GM06990 (cell line): ENCODE measurements at places on chromosomes 16 and 17.
A peak's percentile ranks its signal among the peaks of the same experiment; 100 is the strongest.

GRCh38 chr17:67558740-67559380, 158.9 kb upstream of the NOL11 start:
- DNase-seq = no peak

- DNase-seq = no peak
These were observed 22.9 kb downstream of the MARVELD3 start for GRCh38 chr16:71648921-71649320.

GRCh38 chr17:7873051-7873450, 15.2 kb downstream of the CYB5D1 start:
- no peak for DNase-seq

GRCh38 chr16:69055008-69055407, 50.4 kb upstream of the HAS3 start:
- no peak for DNase-seq

DNA sequence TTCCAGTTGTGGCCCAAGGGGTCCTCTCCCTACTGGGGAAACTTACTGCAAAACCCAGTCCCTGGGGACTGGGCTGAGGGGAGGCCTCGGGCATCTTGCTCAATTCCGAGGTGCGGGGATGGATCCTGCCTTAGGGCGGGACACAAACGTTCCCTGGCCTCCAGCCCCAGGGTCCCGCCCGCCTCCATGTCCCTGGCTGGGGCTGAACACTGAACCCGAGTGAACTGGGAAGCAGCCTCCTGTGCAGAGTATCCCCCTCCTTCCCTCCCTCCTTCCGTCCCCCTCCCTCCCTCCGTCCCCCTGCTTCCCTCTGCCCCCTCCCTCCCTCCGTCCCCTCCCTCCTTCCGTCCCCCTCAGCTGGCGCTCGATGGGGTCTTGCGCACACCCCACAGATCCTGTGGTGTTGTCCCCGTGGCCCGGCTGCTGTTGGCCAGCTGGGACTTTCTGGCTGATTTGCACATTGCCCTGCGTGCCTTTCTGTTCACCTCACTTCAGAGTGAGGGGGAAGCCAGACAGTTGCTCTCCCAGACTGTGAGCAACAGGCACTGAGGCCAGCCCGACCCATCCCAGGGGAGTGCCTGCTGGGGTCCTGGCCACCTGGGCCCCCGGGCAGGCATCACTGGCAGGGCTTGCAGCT, 5.5 kb downstream of the TRAF7 start:
- DNase-seq = no peak

- no peak for DNase-seq
These were observed 161.0 kb downstream of the GSG1L start for GRCh38 chr16:27902551-27902950.

- DNase-seq = no peak
These were observed 61.9 kb upstream of the CCL1 start for GRCh38 chr17:34424814-34425491.

DNA sequence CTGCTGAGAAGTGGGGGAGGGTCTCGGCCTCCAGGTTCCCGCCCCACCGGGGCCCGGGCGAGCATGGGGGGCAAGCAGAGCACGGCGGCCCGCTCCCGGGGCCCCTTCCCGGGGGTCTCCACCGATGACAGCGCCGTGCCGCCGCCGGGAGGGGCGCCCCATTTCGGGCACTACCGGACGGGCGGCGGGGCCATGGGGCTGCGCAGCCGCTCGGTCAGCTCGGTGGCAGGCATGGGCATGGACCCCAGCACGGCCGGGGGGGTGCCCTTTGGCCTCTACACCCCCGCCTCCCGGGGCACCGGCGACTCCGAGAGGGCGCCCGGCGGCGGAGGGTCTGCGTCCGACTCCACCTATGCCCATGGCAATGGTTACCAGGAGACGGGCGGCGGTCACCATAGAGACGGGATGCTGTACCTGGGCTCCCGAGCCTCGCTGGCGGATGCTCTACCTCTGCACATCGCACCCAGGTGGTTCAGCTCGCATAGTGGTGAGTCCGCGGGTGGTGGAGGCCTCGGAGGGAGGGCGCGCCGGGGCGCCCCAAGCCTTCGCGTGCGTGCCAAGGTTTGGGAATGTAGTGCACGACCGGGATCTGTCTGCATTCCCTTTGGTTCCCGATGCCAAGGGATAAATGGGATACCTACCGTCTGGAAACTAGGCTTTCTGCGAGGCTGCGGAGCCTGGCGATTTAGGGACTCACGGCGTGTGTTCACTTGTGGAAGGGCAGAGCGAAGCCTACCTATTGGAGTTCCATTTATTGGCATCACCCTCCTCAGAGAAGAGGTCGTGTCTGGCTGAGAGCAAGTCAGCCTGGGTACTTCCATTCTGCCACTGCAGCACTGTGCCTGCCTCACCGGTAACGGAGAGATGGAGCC, 1.0 kb downstream of the ZNRF1 start:
- DNase-seq = peak; percentile 61

DNA sequence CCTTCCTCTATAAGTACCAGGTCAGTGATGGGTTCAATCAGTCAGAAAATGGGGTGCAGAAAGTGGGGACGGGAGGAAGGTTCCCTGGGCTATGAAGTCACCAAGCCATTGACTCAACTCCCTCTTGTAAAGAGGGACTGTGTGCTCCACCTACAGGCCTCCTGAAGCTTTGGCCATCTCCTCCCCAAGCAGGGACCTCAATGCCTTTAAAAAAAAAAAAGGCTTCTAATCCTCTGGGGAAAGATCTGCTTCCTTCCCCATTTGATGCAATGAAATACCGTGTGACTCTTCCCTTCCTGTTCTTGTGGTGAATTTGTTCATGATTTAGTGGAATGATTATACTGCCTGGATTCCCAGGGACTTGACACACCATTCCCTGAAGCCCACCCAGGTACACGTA, 30.8 kb downstream of the VWA3A start:
- no peak for DNase-seq

- DNase-seq = no peak
These were observed 3.1 kb upstream of the LIMD2 start for GRCh38 chr17:63703029-63703428.

- DNase-seq = no peak
These were observed 89.0 kb upstream of the DNAH17 start for GRCh38 chr17:78665952-78666920.

GRCh38 chr17:64984181-64984580, 64.9 kb upstream of the LRRC37A3 start:
- DNase-seq = no peak

DNA sequence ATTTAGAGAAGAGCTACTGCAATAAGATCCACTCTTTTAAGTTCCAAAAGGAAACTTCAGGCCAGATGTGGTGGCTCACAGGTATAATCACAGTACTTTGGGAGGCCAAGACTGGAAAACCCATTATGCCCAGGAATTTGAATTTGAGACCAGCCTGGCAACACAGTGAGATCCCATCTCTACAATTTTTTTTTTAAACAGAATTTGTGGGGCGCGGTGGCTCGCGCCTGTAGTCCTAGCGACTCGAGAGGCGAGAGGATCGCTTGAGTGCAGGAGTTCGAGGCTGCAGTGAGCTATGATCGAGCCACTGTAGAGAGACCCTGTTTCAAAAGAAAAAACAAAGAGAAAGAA, 793 bp downstream of the COG7 start:
- DNase-seq = no peak

DNA sequence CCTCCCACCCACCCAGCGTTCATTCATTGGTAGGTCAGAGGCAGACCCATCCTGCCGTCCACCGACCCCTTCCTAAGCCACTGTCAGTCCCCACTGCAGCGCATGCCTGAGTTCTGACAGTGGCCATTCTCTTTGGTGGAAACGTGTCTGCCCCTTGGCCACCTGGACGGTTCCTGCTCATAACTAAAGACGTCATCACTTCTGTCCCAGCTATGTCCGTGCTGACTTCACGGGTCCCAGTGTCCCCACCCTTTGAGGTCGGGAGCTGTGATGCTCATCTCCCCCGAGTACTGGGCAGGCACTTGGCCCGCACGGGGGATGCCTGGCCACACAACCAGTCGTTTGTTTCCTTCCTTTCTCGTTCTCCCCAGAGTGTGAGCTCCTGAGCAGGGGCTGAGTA, 267.1 kb downstream of the C16orf95 start:
- no peak for DNase-seq

DNA sequence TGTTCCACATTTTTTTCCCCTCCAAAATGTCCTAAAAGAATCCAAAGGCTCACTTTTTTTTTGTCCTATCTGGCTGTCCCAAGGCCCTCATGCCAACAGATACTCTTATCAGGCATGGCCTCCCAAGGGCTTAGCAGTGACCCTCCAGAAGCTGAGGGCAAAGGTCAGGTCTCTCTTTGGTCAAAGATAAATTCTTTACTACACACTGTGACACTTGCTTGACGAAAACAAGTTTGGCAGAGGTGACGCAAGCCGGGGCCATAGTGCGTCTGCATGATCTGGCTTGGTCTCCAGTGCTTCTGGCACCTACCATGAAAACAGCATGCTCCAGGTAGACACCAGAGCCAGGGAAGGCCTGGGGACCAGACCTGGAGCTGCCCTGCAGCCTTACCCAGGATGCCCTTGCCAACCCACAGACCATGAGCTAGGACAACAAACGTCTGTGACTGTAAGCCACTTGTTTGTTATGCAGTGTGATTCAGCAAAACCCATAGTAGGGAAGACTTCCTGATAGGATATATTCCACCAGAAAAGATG, 48.5 kb upstream of the IRF8 start:
- no peak for DNase-seq

GRCh38 chr16:9766891-9767290, 415.3 kb downstream of the GRIN2A start:
- DNase-seq = no peak

GRCh38 chr17:78484271-78485246, 92.6 kb downstream of the DNAH17 start:
- peak; percentile 59 for DNase-seq

- no peak for DNase-seq
These were observed 508.0 kb downstream of the WWOX start for GRCh38 chr16:78607465-78607864.

DNA sequence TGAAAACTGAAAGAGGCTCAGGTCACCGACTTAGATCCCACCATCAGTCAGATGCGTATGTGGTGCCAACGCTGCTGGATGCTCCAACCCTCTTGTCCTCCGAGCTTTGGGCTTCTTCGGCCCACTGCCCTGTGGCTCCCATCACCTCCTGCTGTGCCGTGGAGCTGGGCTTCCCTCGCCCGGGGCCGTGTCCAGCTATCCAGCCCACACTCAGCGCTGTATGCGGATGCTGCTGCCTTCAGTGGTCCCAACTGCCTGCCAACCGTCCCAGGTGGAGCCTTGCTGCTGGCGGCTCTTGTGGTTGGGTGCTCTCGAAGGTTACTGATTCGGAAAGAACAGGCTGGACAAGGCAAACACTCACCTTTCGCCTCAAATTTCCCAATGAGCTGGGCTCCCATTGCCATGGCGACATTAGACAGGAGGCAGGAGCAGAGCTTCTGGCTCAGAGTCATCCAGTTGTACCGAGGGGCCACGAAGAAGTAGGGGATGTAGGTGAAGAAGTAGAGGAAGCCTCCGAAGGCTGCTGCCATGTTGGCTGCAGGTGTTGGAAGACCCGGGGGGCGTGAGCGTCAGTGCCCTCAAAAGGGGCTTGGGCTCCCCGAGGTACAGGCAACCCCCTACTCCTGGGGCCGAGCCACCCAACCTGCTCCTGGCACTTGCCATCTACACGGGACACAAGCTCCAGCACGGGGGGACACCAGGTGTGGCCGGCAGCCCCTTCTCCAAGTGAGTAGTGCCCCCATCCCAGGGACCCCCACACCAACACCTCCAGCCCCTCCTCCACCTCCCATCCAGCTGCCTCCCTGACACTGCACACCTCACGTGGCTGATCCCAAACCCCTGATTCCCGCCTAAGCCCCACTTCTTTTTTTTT, 32.2 kb downstream of the ABCA3 start:
- DNase-seq = no peak

GRCh38 chr16:23434380-23434779, 18.6 kb downstream of the COG7 start:
- peak; percentile 34 for DNase-seq

- peak; percentile 28 for DNase-seq
These were observed at the start of gene DRC7 for GRCh38 chr16:57694725-57695679. TSS of gene DRC7 (plus strand) at chr16:57694806. CDS start at chr16:57697950, 3,144 bp downstream.

GRCh38 chr17:13921841-13922776, 147.2 kb upstream of the COX10 start:
- DNase-seq = no peak

DNA sequence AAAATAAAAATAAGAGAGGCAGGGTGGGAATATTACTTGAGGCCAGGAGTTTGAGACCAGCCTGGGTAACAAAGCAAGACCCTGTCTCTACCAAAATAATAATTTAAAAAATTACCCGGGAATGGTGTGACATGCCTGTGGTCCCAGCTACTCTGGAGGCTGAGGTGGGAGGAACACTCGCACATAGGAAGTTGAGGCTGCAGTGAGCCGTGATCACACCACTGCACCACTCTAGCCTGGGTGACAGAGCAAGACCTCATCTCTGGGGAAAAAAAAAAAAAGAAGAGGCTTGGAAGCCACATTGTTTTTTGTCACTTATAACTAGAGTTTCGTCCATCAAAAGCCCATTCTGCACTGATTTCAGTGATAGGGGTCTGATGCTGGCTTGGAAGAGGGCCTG, 3.3 kb upstream of the TMEM235 start:
- no peak for DNase-seq

GRCh38 chr17:80264205-80265075, 3.8 kb downstream of the RNF213 start:
- peak; percentile 57 for DNase-seq

DNA sequence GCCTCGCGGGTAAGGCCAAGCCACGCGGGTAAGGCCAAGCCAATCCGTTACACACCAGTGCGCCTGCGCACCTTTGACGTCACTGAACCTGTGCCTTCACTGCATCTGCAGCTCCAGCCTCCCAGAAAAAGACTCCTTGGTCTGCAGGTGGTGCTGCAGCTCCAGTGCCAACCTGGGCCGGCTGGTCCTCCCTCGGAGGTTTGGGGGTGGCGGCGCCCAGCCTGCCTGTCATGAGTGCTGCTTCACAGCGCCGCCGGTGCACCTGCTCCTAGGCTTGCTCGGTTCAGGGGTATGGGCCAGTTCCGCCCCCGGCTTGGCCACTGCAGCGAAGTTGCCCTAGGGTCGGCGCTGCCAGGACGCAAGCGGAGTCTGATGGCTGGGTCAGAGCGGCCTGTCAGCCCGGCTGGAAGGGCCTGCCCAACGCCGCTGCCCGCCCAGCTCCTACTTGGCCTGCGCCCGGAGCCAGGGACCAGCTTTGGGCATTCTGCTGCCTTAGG, 146.6 kb downstream of the USP22 start:
- no peak for DNase-seq

GRCh38 chr16:70778901-70779309, 22.1 kb downstream of the VAC14 start:
- no peak for DNase-seq

- DNase-seq = no peak
These were observed 214.2 kb upstream of the GSE1 start for GRCh38 chr16:85398688-85399582.
